ENCODE measurements at places on chromosomes 13 and 19.

GRCh38 chr19:33375837-33376159 is 2.3 kb downstream of the CEBPG start:
- no peak for DNase-seq

DNA sequence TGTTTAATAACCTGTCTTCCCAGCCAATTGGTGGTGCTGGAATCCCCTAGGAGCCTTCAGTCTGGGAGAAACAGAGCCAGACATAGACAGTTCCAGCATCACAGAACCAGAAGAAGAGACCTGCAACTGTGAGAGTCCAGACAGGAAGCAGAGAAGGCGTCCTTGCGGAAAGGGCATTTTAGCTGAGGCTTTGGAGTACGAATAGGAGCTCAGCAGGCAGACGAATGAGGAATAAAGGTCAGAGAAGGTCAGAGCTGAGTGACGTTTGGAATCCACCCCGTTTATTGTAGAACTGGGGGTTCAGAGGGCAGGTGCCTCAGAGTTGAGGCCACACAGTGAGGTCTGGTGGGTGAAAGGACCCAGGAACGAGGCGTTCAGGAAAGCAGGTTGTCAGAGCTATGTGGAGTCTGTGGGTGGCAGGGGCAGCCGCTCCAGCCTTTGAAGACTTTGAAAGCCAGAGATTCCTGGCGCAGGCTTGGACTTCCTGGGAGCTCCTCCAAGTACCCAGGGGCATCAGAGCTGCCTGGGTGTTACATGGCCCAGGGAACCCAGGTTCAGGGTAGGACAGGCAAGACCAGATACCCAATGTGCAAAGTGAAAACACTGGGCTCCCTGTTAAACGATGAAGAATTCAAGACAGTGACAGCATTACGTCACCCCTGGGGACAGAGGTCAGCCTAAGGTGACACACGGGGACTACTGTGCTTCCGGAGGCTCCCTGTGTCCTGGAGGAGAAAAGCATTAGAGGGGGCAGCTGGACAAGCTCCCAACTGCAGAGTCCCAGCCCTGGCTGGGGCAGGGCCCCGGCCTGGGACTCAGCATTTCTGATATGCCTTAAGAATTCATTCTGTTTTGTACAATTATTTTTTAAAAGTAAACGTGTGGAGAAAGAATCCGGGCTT is 5.5 kb downstream of the ARRDC2 start:
- DNase-seq, result no peak

DNA sequence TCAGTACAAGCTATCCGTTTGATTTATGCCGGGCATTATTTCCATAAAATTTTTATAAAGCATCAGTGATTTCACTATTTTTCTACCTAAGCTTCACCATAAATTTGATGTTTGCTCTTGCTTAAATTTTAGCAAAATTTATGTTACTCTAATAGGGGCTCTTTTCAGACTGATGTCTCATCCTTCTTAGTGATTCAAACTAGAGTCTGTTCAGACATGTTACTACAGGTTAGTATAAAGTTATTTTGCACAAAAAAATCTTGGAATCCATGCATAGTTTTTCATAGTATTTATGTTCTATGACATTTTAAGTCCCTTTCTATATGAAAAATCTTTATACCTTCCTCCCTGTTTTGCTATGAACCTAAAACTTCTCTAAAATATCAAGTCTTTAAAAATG is 1151.9 kb downstream of the SLITRK5 start:
- no peak for DNase-seq

- no peak for DNase-seq
Measured at GRCh38 chr19:37876032-37876431, 30.4 kb downstream of the WDR87 start.

DNA sequence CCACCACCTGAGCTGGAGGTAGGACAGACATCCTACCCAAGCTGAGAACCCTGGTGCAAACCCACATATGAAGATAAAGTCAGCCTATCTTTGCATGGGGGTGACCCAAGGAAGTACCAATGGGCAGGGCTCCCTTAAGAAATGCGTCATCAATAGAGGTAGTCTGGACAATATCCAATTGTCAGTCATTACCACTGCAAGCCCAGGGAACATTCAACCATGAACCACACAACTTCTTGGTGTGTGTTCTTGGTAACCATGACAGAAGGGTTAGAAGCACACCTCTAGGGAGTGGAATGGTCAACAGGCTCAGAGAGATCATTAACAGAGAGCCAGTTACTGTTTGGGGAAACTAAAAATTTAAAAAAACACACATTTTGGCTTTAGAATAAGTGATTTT is 34.7 kb upstream of the DOCK9 start:
- no peak for DNase-seq

- no peak for DNase-seq
Measured at GRCh38 chr13:105979131-105980011, 556.1 kb downstream of the EFNB2 start.

- no peak for DNase-seq
Measured at GRCh38 chr13:43761616-43762315, 25.0 kb downstream of the ENOX1 start.

DNA sequence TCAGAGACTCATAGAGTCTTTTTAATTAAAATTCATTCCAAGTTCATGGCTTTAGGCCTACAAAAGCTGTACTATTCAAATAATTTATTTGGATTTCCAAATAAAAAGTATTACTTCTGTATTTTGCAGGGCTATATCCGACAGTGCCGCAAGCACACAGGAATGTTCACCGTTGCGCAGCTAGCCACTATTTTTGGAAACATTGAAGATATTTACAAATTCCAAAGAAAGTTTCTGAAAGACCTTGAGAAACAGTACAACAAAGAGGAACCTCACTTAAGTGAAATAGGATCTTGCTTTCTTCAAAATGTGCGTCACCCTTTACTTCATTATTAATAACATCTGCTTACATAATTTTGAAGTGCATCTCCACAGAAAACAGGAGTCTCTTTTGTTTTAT is 20.5 kb upstream of the C1QTNF9 start:
- DNase-seq, result no peak

- DNase-seq, result no peak
Measured at GRCh38 chr13:98490195-98490836, 86.6 kb downstream of the STK24 start.

DNA sequence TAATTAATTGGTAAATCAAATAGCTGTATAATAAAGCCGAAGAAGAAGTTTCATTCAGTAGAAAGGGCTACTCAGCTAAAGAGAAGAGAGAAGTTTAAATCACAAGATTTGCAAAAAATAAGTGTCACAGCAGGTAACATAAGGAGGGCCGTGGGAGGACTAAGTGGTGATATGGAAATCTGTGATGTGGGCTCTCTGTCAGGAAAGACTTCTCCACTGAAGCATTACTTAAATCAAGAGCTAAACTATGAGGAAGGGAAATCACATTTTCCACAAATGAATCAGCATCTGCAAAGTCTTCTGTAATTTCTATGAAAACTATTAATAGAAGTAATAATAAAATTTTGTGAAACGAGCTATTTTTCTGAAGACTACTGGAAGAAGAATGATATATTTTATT is 153.8 kb downstream of the PCDH9 start:
- DNase-seq, result no peak

GRCh38 chr13:22936228-22936627 is 244.6 kb upstream of the SGCG start:
- DNase-seq, result no peak

GRCh38 chr19:15934332-15935078 is at the start of gene CYP4F11:
TSS of gene CYP4F11 (minus strand) at chr19:15934529. CDS start at chr19:15934408, 121 bp downstream.
- no peak for DNase-seq

DNA sequence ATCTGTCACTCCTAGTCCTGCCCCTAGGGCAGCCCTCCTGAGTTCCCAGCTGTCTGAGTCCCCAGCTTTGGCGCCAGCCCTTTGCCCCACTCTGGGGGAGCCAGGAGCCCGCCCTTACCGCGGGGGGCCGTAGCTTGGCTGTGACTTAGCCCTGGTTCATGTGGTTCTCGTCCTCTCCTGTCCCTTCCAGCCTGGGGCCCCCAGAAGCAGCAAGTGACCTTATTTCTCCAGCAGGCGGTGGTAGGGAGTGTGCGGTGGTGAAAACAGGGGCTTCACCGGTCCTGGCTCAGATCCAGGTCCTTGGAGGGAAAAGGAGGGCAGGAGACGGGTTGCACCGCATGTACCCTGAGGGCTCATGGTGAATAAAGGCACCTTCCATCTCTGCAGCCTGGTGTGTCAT is 7.9 kb downstream of the GIPC3 start:
- no peak for DNase-seq

DNA sequence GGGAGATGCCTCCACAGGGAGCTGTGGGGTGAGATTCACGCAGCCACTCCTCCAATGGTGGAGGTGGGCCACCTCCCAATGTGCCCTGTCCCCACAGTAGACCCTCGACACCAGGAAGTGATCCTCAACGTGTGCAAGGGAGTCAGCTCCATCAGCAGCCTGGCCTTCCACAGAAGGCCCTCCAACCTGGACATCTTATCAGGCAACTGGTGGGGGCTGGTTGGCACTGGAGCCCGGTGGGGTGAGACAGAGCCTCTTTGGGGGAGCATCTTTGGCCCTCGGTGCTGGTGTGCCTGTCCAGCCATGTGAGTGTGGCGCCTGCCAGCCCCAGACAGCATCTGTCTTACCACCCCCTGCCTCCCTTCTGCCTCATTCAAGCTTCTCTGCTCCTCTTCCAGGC is 19.7 kb upstream of the RNF17 start:
- DNase-seq, result no peak

DNA sequence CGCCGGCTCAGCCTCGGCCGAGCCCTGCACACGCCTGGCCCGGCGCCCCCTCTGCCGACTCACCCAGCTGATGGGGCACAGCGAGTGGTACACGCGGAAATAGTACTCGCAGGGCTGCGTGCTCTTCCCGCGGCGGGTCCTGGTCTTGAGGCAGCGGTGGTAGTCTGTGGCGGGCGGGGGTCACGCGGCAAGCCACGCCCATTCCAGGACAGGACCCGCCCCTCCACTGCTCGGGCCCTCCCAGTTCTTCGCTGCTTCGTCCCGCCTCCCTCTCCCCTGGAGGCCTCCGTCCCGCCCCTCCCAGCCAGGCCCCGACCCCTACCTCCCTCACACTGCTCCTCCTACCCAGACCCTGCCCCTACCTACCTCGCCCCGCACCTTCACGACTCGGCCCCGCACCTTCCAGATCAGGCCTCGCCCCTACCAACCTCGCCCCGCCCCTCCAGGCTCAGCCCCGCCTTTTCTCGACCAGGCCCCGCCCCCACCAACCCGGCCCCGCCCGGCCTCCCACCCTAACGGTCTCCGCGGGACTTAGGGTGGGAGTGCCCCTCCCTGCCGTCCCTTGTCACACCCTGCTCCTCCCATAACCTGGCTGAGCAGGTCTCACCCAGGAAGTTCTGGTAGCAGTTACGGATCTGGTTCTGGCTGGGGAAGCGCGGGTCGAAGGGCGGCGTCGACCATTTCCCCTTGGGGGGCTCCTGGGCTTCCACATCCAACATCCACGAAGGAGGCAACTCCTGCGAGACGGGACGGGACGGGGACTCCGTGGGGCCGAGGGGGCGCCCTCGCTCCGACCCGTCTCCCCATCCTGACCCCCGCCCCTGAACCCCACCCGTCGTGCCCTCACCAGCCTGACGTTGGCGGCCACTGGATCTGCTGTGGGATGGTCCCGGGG is 469 bp downstream of the COX6B2 start:
- DNase-seq, result no peak

DNA sequence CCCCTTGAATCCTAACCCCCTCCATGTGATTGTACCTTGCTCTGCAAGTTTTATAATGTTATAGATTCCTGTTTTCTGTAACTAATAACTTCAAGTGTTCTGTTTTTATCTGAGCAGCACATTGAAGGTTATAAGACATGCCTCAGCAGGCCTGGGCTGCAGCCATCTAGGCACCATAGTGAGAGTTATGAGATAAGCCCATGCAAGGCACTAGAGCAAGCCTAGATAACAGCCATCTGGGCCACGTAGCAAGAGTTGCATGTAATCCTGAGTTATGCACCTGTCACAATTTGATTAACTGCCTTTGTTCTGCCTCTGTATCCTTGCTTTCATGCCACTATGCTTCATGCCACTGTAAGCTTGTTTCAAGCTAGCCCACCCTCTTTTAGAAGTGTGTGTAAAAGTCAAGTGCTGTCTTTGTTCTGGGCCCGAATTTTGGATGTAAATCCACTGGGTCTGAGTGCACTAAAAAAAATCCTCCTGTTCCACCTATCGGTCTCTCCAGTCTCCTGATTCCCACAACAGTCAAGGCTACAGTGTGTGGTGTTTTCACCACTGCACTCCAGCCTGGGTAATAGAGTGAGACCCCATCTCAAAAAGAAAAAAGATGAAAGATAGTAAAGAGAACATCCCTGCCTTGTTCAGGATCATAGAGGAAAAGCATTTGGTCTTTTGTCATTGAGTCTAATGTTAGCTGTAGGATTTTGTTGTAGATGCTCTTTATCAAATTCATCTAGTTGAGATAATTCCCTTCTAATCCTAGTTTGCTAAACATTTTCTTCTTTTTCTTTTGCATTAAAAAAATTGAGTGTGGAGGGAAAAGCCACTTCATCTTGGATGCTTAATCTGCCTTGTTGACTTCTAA is 16.0 kb upstream of the KBTBD6 start:
- no peak for DNase-seq

DNA sequence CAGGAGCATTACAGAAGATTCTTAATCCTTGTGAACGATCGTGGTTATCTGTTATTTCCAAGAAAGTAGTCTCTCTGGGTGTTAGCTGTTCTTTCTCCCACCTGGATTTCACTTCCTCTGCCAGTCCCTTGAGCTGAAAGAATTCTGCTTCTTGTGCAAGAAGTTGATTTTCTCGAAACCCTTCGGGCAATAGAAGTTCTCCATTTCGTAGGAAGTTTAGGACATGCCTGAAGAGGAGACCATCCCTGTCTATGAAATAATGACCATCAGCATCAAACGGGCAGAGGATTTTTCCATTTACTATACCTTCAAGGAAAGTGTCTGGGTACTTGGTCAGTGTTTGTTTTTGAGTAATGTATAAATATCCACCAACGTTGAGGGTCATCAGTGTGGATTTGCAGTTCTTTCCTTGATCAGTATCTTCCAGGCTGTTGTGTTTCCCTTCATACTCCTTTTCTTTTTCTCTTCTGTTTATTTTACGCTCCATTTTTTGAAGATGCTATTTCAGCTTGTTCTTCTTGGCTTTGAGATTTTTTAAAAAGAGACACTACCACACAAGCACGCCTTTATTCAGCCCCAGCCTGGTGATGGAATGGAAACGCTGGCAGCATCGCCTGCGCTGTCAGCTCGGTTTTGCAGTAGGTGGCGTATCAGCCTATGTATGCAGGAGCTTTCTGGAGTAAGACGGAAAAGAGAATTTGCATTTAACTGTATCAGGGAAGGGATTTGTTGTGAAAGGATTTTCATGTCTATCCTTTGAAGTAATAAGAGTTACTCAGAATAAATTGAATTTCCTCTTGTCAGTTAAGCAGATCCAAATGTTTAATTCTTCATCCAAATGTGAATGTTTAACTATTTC is 6.5 kb downstream of the KCTD4 start:
- no peak for DNase-seq

GRCh38 chr13:105463011-105463501 is 1072.4 kb downstream of the EFNB2 start:
- no peak for DNase-seq

- no peak for DNase-seq
Measured at GRCh38 chr19:281156-281853, 9.9 kb downstream of the PLPP2 start.

GRCh38 chr19:2517881-2518601 is 42.1 kb downstream of the GADD45B start:
- DNase-seq, result no peak

Data from KG1 (cell line).